ENCODE measurements at places on chromosomes 5 and 9. TPM values are rescaled to one million over a fixed set of nuclear protein-coding genes. Genes with fewer than 3 reads are reported as not detected.

CARTPT gene
- total RNA-seq = not detected

DIAPH1 gene
- total RNA-seq = 24.2 TPM

TPRN gene
- total RNA-seq = 8.7 TPM

CDH6 gene
- 21.6 TPM for total RNA-seq

ZNF454 gene
- total RNA-seq = 1.7 TPM

ANXA6 gene
- total RNA-seq = 560 TPM

OSMR gene
- total RNA-seq = 59.1 TPM

WDR38 gene
- total RNA-seq = not detected

ATP10B gene
- total RNA-seq = not detected

MAMDC2 gene
- total RNA-seq = 2.4 TPM

Data from uterine smooth muscle cell (primary cell).